T1000 (cell line): ENCODE measurements at places on chromosomes 2 and 18.
A peak's percentile ranks its signal among the peaks of the same experiment; 100 is the strongest.

DNA sequence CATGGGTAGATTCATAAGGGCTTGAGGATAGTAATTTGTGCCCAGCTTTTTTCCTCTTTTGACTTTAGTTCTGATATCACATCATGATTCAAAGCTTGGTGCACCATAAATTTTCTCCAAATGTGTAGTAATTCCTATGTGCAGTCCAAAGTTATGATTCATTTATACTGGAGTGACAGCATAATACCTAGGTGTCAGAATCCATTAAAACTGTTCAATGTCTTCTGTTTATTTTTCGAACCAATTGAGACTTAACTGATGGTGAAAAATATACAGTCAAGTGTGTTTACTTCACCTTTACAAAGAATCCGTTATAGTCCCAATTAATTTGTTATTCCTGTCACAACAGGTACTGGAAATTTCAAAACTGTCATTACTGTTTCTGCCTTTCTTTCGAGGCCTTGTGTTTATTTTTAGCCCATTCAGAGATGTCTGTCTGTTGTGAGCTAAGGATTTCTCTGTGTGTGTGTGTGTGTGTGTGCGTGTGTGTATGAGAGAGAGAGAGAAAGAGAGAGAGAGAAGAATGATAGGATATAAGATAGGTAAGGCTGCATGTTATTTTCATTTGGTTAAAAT is 389.7 kb upstream of the ATP5MC3 start:
- no peak for DNase-seq

DNA sequence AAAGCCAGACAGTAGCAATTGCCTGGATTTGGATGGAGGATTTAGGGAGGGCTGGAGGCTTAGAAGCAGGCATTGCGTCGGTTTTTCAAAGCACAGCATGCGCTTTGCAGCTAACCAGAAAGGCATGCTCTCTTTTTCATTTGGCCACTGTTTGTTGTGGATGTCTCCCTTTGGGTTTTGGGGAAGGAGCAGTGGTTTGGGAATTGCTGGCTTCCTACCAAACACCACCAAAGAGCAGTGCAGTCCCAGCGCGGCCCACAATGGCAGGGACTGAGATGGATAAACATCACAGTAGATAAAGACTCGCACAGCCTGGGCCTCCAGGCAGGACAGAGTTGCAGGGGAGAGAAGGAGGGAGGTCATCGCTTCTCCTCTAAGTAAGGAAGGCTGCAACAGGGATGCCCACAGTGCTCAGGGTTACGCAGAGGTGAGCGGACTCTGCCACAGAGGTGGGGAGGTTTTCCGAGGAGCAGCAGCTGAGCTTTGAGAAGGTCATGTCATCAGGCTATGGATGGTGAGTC is 148.5 kb downstream of the MYT1L start:
- no peak for DNase-seq

- DNase-seq: no peak
Measured at GRCh38 chr2:70399046-70399445, 97.2 kb upstream of the FAM136A start.

DNA sequence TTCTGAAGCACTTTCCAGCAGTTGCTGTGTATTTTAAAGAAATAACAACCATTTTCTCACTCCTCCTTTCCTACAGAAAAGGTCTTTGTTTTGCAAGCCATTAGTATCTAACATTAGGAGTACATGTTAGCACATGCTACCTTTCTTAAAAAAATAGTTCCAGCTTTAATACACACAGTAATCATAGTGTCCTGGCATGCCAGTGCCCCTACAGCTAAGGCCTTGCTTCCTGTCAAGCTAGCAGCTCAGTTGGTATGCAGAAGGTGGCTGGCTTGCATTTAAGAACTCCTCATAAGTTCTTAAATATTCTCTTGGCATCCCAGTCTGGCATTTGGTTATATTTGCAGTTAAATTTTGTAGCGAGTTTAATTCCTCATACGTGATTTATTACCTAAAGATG is 141.3 kb upstream of the IL1R2 start:
- DNase-seq: no peak

- no peak for DNase-seq
Measured at GRCh38 chr2:175817221-175817620, 184.8 kb downstream of the LNPK start.

DNA sequence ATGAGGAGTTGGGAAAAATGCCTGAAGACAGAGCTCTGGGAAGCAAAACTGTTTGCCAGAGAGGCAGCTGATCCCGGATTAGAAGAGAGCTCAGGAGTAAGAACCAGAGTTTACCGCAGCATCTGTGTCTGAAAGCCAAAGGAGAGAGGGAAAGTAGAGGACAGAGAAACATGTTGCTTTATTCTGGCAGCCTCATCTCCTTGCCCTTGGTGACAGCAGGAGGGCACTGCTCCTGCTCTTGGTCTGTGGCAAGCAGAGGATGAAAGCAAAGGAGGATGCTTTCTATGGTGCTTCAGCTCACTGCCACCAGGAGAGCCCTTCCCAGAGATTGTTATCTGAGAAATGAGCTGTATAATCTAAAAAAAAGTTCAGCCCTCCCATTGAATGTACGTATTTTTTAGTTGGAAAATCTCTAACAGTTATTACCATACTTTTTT is 7.7 kb downstream of the SLC1A4 start:
- DNase-seq: no peak

DNA sequence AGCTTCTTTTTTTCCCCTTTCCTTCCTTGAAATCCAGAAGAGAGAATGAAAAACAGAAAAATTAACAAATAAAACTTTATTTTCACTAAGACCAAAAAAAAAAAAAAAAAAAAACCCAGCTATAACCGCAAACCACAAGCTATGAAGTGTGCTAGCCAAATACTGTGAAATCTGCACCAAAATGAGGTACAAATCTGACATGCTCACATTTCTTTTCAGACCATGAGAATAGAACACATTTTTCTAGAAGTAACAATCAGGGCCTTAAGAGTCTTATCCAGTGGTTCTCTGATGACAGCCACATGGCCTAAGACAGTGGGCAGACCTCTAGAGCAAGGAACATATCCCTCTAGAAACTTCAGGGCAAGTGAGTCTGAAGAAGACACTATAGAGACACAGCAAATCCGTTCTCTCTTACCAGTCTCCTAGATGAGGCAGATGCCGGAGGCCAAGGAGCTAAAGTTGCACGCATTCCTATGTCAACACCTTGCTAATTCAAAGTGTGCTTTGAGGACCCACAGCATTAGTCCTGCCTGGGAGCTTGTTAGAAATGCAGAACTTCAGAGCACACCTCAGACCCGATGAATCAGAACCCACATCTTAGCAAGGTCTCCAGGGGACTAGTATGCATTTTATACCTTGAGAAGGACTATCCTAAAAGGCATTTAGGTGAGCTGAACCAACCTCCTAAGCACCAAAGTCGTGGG is 317.1 kb downstream of the MYCN start:
- no peak for DNase-seq

- no peak for DNase-seq
Measured at GRCh38 chr2:189281201-189281600, 101.6 kb upstream of the COL5A2 start.

DNA sequence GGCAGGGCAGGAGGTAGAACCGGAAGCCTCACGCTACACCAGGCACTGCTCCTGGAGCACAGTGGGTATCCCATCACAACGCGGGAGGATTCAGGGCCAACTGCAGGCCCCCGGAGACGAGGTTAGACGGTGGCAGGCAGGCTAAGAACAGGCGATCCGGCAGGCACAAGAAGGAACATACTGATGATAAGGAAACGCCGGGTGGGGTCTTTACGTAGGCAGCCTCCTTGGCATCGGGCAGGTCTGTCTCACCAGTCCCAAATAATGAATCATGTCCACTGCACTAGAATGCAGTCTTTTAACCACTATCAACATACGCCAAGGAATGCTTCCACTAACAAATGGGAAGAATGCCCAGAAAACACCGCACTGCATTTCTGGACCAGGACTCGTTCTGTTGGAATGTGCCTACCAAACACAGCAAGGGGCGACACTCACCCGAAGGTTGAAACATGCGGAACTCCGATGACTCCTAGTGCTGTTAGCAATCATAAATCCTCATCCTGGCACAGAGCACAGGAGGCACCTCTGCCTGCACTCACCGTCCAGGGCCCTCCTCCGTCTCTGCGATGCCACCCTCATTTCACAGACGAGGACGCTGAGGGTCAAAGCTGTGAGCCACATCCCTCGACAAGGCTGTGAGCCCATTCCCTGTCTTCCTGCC is 35.2 kb downstream of the ZNF516 start:
- DNase-seq: peak; percentile 83

GRCh38 chr2:121201796-121202195 is 83.2 kb downstream of the TFCP2L1 start:
- DNase-seq: no peak

DNA sequence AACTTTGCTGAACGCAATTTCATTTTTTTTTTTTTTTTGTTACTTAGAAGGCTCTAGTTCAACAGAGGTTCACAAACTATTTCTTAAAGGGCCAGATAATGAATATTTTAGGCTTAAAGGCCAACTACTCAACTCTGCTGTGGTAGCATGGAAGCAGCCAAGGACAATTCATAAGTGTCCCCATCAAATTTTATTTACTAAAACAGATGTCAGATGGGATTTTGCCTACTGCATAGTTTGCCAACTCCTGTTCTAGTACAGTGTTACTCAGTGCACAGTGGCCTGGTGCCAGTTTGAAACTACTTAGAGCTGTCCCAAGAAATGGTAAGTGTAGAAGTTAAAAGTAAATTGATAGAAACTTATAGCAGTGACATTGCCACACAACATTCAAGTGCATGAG is 949.4 kb upstream of the FANCL start:
- DNase-seq: no peak

DNA sequence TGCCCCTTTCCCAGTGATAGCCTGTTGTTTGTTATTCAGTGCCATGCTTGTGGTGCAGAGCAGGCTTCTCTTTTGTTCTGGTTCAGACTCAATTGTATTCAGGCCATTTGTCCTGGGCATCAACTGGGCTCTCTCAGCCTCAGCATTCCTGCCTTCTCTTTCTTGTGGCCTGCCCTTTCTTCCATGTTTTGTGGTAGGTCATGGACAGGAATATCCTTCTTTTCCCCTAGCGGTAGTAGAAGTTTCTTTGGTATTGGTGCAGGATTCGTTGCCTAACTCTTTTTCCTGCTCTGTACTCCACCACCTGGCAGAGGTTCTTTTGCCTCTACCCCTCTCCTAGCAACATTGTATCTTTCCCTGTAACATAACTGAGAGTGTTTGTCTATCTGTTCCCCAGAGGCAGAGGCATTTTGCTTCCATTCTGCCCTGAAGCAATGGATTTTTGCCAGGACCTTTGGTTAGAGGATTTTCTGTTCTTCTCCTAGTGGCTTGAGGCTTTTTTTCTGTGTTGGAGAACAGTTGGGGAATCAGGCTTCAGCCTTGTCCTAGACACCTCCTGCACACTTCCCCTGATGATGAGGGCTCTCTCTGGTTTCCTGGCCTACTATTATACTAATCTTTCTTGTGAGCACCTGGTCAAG is 68.5 kb downstream of the NCOA1 start:
- peak; percentile 9 for DNase-seq

DNA sequence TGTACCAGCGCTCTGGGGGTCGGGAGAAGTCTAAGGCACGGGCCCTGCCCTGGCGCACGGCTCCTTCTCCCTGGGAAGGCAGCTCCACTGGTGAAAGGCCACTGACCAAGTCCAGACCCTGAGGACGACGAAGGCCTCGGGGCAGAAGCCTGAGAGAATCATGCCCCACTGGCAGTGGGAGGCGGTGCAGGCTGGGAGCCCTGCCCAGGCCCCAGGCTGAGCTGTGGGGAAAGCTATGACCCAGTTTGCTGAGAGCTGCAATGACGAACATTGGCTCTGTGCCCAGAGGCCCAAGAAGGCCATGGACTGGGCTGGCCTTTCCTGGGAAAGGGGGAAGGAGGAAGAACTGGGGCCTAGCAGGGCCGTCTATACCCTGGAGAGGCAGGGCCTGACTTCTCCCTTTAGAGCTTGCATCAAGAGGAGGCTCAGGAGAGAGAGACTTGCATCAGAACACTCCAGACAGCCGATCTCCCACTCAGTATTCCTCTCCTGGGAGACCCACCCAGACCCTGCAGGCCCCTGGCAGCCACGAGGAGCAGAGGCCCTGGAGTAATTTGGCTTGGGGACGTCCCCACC is 32.9 kb downstream of the HS1BP3 start:
- peak; percentile 89 for DNase-seq

DNA sequence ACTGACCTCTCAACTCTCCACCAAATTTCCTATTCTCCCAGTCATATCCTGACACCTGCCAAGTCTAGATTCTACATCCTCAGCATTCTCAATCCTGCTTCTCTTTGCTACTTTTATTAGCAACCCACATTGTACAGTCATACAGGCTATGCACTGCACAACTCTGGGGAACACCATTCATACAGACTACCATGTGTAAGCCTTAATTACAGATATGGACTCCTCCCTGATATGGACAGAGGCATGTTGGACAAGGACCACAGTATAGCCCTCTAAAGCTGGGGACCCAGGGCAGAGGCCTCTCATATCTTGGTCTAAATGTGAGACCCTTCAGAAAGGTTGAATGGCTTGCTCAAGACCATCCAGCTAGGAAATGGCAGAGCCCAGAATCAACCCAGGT is 36.3 kb downstream of the BOLA3 start:
- no peak for DNase-seq
